ENCODE measurements at places on chromosomes 1 and 21. TPM values are rescaled to one million over a fixed set of nuclear protein-coding genes. Genes with fewer than 3 reads are reported as not detected.

DNA sequence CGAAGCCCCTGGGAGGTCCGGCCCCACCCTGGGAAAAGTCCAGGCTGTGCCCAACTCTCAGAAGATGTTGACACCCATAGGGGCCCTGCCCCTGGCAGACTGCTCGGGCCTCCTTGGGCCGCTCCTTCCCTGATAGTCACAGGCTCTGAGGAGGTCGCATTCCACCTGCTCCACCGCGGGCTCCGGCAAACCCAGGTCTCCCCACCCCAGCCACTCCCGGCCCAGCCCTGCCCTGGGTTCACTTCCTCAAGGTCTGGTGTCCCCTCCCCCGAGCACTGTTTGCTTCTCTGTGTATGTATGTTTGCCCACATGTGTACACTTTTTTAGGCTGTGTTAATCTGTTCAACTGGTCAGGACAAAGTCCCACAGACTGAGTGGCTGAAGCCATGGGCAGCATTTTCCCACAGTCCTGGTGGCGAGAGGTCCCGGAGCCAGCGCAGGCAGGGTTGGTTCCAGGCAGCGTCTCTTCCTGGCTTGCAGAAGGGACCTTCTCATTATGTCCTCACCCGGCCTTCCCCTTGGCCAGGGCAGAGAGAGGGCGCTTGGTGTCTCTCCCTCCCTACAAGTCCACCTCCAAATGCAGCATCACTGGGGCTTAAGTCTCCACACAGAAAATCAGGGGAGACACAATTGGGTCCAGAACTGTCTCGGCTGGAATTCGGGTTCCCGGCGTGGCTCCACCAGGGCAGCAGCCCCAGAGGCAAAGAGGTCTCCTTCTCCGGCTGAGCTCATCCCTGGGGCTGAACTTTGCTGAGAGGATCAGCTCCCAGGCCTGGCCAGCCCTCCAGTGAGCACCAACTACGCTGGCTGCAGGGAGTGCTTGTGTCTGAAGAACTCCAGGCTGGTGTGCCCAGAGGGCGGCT is 10.5 kb upstream of the PRXL2B start:
- no peak for DNase-seq

DNA sequence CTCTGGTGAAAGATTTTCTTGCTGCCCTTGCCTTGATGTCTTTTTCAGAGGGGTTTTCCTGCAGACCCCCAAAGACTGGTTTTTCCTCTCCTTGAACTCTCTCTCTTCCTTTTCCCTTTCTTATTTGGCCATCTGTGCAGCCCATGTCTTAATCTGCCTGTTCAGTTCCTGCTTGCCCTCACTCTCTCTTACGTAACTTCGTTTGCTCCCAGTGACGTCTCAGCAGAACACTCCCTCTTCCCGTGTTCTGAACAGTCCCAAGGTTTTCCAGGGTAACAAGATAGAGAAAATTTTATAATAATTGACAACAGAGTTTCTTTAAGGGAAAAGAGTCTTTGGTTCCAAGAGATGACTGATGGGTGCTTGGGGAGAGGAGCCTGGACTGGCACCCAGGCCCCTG is 109.1 kb upstream of the LMO4 start:
- DNase-seq: no peak

- no peak for DNase-seq
These were observed 116.5 kb downstream of the PTPRU start for GRCh38 chr1:29352719-29353420.

S100A13 gene
- total RNA-seq: 95.6 TPM

DNA sequence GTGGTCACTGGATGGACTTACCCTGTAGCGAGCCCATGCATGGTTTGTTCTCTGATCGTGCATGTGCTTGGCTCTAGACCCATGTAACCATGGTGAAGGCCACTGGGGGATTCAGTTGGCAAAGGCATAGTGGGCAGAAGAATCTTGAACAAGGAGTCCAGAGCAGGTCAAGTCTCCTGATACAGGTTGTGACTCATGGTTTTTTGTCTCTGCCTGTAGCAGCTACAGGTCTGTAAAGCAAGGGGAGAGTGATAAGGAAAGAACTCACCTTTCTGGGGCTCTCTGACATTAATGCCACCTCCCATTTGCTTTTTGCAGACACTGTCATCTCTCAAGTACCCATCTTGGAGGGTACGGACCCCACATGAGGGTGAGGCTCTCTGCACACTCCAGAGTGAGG is 153.4 kb upstream of the CAMK1G start:
- no peak for DNase-seq

DNA sequence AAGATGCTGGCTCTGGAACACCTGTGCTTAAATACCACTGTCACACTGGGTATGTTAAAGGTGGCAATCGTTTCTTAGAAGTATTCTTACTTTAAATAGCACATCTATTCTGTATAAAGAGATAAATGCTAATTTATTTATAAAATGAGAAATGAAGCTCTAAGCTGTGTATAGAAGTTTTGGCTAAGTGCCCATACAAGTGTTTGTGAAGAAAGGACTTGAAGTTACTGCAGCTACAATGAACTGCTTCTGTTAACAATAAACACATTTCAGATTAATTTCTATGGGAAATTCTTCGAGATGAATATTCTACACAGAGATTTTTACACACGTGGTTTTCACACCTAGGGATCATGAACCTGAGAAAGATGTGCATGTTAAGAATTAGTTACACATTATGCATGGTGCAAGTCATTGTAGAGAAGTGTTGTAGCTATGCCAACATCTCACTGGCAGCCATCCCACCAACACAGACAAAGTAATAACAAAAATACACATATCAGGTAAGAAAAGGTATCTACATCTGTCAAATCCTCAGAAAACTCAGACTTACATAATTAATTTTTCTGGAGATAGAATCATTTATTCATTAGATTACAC is 16.2 kb downstream of the COL24A1 start:
- peak; percentile 40 for DNase-seq

GRCh38 chr1:221470000-221470698 is 271.7 kb downstream of the DUSP10 start:
- peak; percentile 30 for DNase-seq

Data from renal cortical epithelial cell (primary cell).